ENCODE measurements at places on chromosomes 4 and X.
A peak's percentile ranks its signal among the peaks of the same experiment; 100 is the strongest.

DNA sequence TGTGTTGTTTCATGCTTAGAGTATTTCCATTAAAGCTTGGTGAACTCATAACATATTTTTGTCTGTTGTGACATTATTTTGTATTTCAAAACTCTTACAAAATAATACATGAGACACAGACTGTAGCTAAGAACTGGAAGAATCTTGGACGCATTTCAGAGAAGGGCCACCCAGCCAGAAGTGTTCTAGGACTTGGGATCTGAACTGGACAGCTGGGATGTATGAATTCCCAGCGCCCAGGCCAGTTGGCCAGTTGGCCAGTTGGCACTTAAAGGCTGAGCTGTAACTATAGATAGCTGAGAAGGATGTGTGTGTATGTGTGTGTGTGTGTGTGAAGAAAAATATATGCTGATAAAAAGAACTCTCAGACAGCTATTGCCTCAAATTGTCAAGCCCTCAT, 193.4 kb upstream of the GPR101 start:
- DNase-seq: no peak

DNA sequence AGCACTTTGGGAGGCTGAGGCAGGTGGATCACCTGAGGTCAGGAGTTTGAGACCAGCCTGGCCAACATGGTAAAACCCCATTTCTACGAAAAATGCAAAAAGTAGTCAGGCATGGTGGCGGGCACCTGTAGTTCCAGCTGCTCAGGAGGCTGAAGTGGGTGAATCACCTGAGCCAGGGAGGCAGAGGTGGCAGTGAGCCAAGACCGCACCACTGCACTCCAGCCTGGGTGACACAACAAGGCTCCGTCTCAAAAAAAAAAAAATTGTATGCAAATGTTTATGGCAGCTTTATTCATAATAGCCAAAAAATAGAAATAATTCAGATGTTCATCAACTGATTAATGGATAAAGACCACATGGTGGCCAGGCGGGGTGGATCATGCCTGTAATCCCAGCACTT, 9.8 kb upstream of the NOCT start:
- no peak for DNase-seq

- no peak for DNase-seq
Measured at GRCh38 chrX:71565474-71566041, 12.7 kb upstream of the GCNA start.

DNA sequence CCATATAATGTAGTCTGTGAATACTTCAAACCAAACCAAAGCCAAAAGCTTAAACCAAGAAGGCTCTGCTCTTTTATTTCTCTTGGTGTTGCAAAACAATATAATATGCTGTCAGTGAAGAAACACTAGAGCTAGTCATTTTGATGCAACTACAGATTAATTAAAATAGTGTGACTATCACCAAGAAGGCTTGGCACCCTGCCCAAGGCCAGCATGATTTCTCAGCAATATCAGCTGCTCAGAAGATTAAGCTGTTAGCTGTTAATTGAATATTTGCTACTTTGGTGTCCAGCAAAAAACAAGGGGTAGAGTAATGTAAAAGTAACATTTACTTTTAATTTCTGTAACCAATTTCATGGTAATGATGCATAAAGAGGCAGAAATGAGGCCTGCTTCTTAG, 104.9 kb upstream of the PRPS2 start:
- no peak for DNase-seq

- no peak for DNase-seq
Measured at GRCh38 chr4:61202638-61203435, 2.7 kb downstream of the ADGRL3 start.

DNA sequence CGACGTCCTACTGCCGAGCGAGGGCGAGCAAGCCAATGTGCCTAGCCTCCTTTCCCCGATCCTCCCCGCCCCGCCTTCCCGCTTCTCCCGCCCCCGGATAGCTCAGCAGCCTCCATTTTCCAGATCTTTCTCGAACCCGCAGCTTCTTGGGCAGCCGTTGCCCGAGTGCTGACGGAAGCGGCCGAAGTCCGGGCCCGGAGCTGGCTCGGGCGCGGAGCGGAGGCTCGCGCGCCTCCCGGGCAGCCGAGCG, 172 bp upstream of the HSPA4L start:
- no peak for DNase-seq

DNA sequence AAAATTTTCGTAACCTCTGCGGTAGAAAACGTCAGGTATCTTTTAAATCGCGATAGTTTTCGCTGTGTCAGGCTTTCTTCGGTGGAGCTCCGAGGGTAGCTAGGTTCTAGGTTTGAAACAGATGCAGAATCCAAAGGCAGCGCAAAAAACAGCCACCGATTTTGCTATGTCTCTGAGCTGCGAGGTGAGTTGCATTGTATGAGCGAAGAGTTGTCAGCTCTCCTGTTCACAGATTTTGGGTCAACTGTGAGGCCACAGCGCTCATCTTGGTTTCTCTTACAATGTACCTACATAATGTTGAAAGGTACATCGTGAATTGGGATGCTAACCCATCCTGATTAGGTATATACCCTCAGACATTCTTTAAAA, 486 bp downstream of the CLCN3 start:
- peak; percentile 22 for DNase-seq

DNA sequence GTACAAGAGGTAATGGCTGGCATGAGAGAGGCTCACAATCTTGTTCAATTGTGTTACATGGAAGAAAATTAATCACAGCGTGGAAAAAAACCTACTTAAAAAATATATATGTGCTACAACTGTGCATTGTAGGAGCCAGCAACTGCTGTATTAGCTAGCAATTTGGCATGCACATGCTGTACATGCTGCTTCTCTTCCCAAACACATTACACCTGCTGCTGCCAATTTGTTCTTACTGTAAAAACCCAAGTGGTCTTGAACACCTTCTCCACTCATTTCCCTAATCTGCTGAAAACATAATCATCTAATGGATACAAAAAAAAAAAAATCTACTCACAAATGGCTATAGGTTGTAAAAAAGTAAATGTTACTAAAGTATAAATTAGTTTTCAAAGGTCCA, 264.2 kb downstream of the INPP4B start:
- no peak for DNase-seq

GRCh38 chr4:10677796-10678497, 6.6 kb downstream of the CLNK start:
- no peak for DNase-seq

- DNase-seq: no peak
Measured at GRCh38 chr4:75034523-75034922, 101.6 kb downstream of the PARM1 start.

DNA sequence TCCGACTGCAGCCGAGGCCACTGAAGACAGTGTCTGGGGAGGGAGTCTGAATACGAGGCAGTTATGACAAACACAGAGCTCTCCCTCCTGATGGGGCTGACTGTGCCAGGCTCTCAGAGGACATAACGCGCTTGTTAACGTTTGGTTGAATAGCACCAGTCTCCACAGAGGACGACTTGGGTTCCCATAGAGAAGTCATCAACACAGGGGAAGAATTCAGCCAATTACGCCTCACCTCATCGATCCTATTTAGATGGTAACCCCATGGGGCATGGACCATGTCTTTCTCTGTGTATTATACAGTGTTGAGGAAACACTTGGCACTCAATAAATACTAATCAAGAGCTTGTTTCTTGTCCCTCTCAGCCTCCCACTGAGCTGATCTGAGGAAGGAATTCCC, 642.6 kb upstream of the LCORL start:
- DNase-seq: no peak

GRCh38 chr4:41396869-41397268, 140.1 kb downstream of the UCHL1 start:
- no peak for DNase-seq

- DNase-seq: no peak
Measured at GRCh38 chr4:59925290-59925689, 1274.8 kb upstream of the ADGRL3 start.

- DNase-seq: no peak
Measured at GRCh38 chr4:114085611-114086345, 106.3 kb upstream of the ARSJ start.

DNA sequence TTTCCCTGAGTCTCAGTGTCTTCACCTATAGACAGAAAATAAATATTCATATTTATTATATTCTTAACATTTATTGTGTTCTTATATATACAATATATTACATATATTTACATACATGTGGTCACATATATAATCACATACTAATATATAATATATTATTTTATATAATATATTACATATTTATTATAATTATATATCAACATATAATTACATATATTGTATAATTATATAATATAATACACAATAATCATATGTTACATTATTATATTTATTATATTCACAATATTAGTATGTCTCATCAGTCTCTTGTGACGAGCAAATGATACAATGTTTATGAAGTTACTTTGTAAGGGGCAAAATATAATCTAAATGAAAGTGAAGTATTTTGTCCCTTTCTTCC, 87.7 kb downstream of the KDR start:
- no peak for DNase-seq

DNA sequence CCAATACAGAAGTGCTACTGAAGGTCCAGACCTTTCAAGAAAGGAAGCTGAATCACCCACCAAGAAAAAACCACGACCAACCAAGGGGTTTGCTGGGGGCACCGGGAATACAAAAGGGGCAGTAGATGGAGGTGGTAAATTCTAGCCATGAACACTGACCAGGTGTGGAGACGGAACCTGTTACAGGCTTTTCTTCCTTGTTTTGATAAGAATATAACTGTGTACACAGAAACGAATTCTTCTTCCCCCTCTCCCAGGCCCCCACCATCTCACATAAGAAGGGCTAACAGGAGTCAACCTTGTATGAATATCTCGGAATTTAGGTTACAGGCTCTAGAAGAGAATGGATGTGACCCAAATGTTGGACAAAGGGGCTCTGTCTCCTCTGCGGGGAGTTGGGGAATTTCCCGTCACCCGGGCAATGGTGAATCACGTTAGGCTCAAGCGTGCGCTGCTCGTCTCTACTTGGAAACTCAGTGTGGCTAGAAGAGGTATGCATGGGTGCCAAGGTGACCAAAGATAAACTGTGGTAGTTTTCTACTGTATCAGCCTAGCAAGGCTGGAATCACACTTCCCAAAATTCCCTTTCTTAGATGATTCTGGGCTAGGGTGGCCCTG, 87.0 kb downstream of the AFAP1 start:
- no peak for DNase-seq

DNA sequence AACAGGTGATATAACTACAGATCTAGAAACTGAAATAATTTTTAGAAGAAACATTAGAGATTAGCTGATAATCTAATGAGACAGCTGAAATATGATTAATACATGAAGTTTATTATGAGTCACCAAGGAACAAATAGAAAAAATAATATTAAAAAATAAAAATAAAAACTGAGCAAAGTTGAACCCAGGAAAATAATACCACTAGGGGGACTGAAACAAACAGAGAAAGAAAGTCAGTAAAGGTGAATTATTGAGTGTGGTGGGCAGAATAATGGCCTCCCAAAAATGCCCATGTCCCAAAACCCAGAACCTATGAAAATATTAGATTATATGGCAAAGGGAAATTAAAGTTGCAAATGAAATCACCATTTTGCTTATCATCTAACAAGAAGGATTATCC, 820.7 kb upstream of the INTU start:
- DNase-seq: no peak

DNA sequence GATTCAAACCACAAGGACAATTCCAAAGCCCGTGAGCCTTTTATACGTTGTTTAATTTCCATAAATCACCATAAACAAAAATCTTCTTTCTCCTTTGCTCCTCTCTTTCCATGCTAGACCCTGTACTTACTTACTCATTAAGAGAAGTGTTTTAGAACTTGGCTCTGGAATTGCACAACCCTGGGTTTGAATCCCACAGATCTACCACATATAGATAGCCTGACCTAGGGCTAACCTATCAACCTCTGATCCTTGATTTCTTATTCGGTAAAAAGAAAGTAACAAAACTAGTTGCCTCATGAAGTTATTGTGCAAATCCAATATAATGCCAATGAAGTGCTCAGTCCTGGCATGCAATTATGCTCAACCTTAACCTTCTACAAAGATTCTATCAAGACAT, 68.8 kb downstream of the ZAR1 start:
- no peak for DNase-seq

- no peak for DNase-seq
Measured at GRCh38 chrX:38018766-38019425, 12.5 kb downstream of the SYTL5 start.

- no peak for DNase-seq
Measured at GRCh38 chr4:141497627-141498026, 138.8 kb upstream of the IL15 start.

GRCh38 chr4:2818351-2818939, 25.2 kb upstream of the ADD1 start:
- no peak for DNase-seq

- no peak for DNase-seq
Measured at GRCh38 chr4:115234405-115235093, 121.1 kb upstream of the NDST4 start.

DNA sequence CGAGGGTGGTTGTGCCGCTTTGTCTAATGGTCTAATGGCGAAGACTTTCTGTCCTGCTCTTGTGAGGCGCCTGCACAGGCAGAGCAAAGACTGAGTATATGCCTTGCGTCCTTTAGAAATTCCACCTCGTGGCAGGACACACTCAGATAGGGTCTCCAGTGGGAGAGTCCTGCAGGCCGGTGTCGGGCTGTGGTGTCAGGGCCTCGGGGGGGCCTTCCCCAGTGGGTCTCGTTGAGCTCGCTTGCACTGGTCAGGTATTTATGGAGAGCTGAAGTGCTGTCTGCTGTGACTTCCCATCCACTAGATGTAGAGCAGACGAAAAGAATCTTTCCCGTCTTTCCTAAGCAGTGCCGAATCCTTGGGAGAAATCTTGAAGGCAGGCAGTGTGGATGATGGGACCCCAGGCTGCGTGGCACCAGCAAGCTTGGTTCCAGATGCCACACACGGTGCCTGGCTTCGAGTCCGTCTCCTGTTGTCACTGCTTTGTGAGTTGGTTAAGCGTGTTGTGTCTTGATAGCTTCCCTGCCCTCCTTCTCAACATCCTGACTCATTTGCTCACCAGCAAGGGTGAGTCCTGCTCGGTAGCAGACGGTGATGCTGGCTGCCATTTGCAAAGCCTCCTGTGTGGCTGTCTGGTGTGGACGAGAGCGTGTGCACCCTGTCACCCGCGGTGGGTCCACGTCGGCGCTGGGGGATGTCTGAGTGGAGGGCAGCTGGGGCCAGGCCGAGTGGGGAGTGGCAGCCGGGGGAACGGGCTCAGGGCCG, 20.5 kb downstream of the MAEA start:
- no peak for DNase-seq

- no peak for DNase-seq
Measured at GRCh38 chr4:172850838-172851237, 317.8 kb upstream of the GALNT7 start.

DNA sequence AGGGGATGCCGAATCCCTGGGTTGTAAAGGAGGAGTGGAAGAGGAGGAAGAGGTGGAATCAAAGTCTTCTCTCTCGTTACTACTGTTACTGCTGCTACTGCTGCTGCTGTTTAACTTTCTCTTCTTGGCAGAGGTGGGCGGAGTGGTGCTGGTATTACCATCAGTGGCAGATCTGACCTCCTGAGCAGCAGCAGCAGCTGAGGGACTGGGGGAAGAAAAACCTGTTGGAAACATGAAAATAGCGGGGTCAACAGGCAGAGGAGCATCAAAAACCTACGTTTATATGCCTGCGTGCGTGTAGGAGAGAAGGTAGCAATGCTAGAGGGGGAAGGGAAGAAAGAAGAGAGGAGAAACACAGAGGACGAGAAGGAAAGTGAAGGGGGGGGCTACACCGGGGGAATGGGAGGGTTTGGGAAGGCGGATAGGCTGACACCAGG, 339 bp downstream of the CUL4B start:
- DNase-seq: peak; percentile 28

- DNase-seq: no peak
Measured at GRCh38 chr4:179447308-179447707, 2005.1 kb upstream of the AGA start.

Data from activated T-helper 2 cell treated with anti-CD3 and anti-CD28 coated beads, Interferon-gamma antibody, Interleukin-2, Interleukin-4, amounts not matched to agents 10 μg/mL and 5 μg/mL and 100 μg/mL, durations not matched to agents 14 hours and 24 hours and 36 hours (primary cell).